ENCODE measurements at places on chromosomes 2 and 18.
A peak's percentile ranks its signal among the peaks of the same experiment; 100 is the strongest.

DNA sequence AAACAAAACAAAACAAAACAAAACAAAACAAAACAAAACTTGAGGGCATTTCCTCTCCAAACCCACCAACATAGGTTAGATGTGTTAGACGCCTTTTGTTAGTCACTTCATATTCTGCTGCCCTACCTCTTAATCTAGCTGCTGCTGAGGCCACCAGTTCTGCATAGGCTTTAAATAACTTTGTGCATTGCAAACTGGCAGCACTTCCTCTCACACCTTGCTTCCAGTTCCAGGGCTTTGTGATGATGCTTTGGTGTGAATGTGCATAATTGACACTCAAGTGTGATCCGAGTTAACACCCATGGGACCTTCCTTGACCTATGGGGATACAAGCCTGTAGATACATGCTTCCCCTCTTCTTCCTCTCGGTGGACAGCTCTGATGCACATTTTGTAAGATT is 2.3 kb upstream of the SERPINB11 start:
- DNase-seq, result no peak

DNA sequence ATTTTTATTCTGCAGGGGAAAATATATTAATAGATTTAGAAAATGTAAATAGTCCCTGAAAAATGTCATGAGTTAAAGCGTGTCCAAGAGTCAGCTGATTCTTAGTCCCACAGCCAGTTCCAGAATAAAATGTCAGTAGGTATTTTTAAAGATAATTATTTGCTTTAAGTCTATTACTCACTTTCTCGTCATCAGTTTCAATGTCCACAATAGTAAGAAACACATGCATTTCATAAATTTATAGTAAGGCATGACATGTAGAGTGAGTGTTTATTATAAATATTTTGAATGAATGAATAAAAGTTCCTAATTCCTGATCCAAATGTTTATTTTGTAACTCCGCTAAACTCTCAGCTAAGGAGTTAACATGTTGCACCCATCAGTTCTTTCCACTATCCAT is 1044.0 kb upstream of the PIK3C3 start:
- no peak for DNase-seq

GRCh38 chr18:46601141-46601805 is 55.7 kb downstream of the LOXHD1 start:
- no peak for DNase-seq

DNA sequence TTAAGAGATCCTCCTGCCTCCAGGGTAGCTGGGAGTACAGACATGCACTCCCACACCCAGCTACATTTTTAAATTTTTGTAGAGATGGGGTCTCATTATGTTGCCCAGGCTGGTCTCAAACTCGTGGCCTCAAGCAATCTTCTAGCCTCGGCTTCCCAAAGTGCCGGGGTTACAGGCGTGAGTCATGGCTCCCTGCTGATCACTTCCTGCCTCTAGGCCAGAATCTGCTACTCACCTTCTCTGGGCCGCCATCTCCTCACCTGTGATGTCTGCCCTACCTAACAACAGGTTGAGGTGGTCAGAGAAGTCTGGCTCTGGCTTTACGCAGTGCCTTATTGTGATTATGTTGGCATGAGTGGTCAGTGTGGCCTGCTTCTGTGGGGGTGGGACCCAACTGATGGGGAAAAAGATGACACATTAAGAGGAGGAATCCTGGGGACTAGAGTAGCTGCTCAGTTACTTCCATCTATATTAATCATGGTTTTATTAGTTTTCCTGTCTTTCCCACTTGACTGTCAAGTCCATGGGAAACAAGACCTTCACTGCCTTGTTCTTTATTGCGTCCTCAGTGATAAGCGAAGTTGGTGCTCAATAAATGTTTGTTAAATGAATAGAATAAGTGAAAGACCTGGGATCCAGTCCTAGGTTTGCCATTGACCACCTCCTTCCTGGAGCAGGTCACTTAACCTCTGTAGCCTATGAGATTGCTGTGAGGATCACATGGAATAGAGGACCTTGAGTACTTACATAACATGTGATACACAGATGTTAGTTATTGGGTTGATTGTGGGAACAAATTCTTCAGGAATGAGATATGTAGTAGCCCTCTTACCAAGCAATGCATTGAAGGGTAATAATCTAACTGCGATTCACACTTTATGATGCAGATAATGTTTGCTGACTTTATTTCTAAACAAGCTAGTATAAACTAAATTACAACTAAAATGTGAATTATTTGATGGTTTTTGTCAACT is 15.7 kb downstream of the KCTD1 start:
- DNase-seq, result no peak

DNA sequence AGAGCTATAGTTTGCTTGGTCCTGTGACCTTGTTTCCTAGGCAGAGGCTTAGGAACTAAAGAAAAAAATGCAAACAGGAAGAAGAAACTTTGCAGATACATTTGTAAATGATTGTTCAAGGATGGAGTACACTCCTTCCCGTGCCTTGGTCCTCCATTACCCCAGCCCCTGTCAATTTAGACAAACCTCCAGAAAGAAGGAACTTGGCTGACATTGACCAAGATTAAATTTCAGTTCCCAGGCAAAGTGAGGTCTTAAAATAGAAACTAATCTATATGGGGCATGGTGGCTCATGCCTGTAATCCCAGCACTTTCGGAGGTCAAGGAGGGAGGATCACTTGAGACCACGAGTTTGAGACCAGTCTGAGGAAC is 179.9 kb upstream of the FN1 start:
- DNase-seq, result no peak

GRCh38 chr2:25041307-25041927 is 459 bp upstream of the EFR3B start:
- DNase-seq, result peak; percentile 40

GRCh38 chr18:12858991-12859390 is 25.0 kb downstream of the PTPN2 start:
- DNase-seq, result no peak

- no peak for DNase-seq
Observed at GRCh38 chr2:110143982-110144381, 28.4 kb upstream of the MALL start.

DNA sequence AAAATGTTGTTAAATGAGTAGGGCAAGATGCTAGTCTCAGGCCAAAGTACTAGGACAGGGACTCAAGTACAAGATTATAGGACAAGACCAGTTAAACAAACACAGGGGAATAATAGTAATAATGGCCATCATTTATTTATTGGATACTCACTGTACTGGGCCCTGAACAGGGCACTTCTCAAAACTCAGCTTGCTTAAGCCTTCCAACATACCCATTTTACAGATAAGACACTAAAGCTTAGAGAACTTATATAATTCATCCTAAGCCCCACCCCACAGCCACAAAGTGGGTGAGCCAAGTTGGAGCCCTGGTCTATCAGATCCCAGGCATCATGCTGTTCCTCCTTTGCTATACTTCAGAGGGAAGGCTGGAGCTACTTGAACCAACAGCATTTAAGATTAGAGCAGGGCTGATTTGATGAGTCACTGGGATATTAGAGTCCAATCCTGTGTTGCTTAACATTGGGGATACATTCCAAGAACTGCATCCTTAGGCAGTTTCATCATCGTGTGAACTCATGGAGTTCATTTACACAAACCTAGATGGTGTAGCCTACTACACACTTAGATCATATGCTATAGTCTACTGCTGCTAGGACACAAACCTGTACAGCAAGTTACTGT is 153.6 kb downstream of the MTCL1 start:
- no peak for DNase-seq

DNA sequence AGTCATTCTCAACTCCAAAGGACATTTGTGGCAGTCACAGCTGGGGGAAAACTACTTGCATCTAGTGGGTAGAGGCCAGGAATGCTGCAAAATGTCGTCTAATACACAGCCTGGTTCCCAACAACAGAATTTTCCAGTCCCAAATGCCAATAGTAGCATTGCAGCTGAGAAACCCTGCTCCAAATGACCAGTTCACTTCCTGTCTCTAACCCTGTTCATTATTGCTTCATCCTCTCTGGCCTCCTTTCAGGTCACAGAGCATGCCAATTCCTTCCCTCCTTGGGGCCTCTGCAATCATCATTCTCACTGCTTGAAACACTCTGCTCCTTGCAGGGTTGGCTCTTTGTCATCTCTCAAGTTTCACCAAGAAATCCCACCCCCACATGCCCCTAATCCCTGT is 139.1 kb downstream of the IRS1 start:
- no peak for DNase-seq

DNA sequence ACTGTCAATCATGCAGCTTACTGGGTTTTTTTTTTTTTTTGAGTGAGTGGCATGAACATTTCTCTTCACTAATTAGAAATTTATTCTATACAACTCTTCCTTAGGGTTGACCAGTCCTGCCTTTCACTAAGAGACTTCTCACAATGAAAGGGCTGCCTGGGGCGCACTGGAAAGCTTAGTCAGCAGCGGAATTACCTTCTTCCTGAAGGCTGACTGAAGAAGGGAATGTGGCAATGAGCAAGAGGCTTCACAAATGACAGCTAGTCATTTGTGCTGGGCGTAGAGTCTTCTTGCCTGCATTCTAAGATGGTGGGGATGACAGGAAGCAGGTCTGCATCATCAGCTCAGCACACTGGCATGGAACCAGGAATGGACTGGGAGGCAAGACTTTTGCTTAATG is 15.6 kb upstream of the SCN3A start:
- DNase-seq, result no peak

- no peak for DNase-seq
Observed at GRCh38 chr2:20479835-20480234, 33.0 kb downstream of the RHOB start.

DNA sequence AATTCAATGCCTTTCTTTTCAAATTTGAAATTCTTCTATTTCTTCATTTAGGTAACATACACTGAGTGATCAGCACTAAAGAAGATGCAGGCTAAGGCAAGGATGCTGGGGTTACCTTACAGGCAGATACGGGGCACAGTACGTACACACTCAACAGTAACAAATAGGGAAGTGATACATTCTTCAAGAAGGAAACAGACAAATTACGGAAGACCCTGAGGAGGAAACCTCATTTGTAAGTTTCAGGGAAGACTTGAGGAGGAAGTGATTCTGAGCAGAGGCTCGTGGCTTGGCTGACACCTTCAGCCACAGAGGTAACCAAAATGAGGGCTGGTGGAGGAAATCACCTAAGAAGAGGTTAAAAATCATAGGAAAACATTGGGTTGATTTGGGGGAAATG is 1108.3 kb upstream of the KLHL29 start:
- DNase-seq, result no peak

- DNase-seq, result no peak
Observed at GRCh38 chr2:13813236-13813635, 819.3 kb upstream of the LRATD1 start.

DNA sequence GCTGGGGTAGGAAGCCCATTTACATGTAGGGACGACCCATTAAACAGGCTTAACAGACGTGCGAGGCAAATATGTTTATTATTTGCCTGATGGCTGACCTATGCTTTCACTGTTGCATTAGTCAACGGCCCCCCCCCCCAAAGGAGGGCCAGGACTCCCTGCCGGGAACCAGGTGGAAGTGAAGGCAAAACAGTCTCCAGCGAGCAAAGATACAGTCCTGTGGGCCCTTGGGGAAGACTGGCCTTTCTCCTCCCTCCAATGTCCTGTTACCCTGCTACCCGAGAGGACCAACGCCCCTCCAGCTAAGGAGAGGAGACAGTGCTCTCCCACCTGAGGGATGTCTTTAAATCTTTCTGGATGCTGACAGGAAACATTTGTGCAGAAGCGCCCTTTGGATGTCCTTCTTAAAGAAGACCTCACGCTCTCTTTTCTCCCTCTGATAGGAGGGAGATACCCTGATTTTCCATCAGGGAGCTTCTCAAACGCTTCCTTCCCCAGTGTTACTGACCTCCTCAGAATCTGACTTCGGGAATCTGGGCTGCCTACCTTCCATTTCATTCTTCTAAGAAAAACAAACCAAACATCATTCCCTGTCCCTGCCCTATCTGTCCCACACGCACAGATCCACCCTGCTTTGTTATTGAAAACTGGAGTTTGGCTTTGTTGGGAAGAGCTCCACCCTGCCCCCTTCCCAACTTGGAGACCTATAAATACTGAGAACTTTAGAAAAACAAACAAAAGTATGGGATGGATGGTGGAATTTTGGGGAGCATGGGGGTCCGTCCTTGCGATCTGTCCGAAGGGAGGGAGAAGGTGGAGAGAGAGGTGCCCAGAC is 135.9 kb upstream of the SIX3 start:
- no peak for DNase-seq

- no peak for DNase-seq
Observed at GRCh38 chr2:111101592-111101991, 19.1 kb upstream of the BCL2L11 start.

GRCh38 chr2:118006326-118006725 is 7.5 kb downstream of the CCDC93 start:
- DNase-seq, result no peak

- no peak for DNase-seq
Observed at GRCh38 chr18:24190590-24190989, 51.7 kb downstream of the CABYR start.

- DNase-seq, result no peak
Observed at GRCh38 chr2:126913329-126913728, 14.6 kb downstream of the TEX51 start.

DNA sequence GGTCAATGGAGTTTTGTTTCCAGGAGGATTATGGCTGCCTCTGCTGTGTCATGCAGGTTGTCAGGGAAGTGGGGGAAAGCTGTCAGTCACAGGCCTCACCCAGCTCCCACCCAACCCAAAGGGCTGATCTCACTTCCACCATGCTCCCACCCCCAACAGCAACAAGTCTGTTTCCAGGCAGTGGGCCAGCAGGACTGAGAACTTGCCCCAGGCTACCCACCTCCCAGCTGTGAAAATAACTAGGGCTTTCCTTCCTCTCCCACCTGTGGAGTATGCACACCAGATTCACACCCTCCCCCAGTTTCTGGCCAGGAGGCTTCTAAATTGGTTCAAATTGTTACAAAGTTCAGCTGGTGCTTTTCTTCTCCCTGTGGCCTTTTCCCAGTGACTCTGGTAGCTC is 95.6 kb upstream of the ACVR1 start:
- no peak for DNase-seq

DNA sequence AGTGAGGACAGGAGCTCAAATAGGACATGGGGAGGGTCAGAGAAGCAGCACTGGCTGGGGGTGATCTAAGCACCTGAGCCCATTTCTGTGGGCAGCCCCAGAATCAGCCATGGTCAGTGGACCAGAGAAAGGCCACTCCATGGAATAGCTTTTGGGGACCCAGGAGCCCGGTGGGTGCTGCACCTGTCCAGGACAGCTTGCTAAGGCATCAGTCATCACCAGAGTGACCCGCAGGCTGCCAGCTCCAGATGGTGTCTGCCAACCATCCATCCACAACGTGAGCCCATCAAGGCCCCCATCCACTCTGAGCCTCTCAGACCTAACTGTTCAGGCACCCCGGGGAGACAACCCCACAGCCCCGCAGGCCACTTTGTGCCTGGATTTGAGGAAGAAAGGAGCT is 23.6 kb upstream of the COL6A3 start:
- DNase-seq, result no peak

GRCh38 chr2:207468488-207468887 is 61.3 kb upstream of the CREB1 start:
- no peak for DNase-seq

DNA sequence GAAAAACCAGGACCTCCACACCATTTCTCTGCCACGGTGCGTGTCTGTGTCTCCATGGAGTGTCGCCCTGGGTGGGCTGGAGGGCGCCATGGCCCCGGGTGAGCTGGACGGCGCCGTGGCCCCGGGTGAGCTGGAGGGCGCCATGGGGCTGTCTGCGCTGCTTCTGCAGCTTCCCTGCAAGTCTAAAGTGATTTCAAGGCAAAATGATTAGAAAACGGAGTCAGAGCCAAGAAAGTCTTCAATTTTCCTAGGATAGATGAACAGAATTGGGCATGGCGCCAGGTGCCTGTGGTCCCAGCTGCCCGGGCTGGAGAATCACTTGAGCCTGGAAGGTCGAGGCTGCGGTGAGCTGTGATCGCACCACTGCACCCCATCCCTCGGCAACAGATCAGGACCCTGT is 27.7 kb upstream of the NFATC1 start:
- no peak for DNase-seq

GRCh38 chr2:232771870-232772269 is 4.5 kb downstream of the KCNJ13 start:
- DNase-seq, result no peak
